ENCODE measurements at places on chromosomes 2 and 18.
A peak's percentile ranks its signal among the peaks of the same experiment; 100 is the strongest.

DNA sequence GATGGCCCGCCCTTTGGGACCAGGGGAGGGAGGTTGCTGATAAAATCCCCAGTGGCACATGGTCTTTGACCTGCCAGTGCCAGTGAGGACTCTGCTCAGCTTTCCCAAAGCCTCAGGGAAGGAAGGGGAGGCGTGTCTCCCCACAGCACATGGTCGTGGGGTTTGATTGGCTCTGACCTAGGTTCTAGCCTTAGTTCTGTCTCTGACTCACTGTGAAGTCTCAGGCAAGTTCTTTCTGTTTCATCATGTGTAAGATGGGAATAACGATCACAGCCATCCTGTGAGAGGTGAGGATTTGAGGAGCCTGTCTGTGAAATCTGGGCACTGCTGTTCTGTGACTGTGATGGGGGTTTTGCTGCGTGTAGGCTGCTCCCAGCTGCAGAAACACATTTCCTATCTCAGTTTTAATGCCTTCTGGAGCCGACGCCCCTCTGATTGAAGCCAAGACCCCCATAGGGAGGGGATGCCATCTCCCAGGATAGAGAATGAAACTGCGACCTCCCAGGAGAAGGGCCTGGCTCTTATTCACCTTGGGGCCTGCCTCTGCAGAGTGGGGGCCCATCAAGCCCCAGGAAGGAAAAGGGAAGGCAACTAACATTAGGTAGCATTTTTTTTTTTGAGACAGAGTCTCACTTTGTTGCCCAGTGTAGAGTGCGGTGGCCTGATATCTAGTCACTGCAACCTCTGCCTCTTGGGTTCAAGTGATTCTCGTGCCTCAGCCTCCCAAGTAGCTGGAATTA is 84.0 kb downstream of the DDX1 start:
- DNase-seq = no peak

GRCh38 chr2:5740817-5741216 is 48.6 kb downstream of the SOX11 start:
- DNase-seq = no peak

DNA sequence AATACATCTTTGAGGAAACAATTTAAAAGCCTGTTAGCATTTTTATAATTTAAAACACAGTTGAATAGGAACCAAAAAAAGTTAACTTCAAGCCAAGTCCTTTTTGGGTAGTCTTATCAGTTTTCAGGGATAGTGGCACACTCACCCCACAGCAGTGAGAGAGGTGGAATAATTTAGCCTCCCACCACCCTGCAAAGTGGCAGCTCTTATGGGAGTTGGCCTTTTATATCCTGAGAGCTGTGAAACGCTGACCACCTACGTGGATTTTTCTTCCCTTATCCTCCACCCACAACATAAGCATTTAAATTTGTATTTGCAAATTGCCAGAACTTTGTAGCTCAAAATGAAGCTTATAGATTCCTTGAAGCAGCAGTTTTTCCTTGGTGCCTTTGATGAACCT is 167.1 kb downstream of the MYO1B start:
- DNase-seq = no peak

GRCh38 chr18:47184419-47185050 is 8.4 kb upstream of the IER3IP1 start:
- peak; percentile 15 for DNase-seq

DNA sequence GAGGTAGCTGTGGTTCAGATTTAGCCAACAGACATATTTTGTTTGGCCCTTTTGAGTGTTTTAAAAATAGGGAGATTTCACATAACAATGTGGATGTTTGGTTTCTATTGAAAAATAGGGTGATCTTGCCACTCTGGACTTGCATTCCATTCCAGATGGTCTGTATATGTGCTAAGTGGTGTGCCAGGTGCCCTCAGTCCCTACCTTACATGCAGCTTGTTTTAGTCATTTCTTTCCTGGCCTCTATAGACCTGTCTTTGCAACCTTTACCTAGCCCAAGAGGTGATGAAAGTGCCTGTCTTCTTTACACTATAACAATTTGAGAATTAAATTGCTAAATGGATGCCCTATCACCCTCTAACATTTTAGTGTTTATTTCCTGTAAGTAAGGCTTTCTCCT is 11.1 kb downstream of the EML4 start:
- DNase-seq = no peak

GRCh38 chr2:110860630-110861029 is 128.3 kb downstream of the ACOXL start:
- peak; percentile 14 for DNase-seq

DNA sequence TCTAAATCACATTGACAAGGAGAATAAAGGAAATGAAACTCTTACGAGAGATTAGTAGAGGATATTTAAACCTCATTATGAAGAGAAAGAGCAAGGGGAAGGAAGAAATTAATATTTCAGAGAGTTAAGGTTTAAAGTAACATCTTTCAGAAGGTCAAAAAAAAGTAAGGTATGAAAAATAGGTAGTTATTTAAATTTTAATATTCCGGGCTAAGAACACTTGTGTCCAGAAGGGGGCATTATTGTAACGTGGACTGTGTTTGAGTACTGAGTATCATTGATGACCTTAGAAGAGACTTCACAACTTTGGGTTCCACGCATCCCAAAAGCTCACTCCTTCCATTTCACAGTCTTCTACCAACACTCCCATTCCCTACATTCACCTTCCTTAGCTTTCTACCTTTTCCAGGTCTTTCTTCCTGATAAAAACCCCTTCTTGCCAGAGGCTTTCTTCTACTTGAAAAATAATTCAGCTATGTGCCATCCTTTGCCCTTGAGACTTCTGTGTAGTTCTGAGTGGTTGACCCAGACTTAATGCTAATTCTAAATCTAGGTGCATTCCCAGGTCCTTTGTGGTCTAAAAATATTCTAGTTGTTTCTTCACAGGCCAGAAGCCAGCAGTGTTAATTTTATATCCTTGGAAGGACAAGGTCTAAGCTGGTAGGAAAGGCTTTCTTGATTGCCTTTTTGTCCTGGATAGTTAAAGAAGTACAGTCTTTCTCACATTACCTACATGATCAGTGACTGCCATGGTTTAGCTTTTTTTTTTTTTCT is 16.5 kb downstream of the DYNC1I2 start:
- peak; percentile 48 for DNase-seq

DNA sequence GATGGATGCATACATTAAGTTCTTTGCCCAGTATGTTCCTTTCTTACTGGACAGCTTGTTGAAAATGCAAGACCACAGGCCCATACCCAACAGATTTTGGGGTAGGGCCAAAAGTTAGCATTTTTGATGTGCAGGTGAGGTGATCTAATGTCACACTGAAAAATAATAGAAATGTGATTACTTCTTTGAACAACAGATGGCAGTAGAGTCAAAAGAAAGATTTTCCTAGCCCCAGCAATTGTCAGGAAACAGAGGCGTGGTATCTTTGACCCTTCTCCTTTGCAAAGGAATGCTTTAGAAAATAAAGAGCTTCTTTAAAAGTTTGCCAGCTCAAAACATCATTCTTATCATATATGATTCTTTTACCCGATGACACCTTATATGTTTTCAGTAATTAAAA is 343.6 kb upstream of the SYT4 start:
- DNase-seq = no peak

GRCh38 chr2:117968722-117969121 is 45.1 kb downstream of the CCDC93 start:
- DNase-seq = no peak

DNA sequence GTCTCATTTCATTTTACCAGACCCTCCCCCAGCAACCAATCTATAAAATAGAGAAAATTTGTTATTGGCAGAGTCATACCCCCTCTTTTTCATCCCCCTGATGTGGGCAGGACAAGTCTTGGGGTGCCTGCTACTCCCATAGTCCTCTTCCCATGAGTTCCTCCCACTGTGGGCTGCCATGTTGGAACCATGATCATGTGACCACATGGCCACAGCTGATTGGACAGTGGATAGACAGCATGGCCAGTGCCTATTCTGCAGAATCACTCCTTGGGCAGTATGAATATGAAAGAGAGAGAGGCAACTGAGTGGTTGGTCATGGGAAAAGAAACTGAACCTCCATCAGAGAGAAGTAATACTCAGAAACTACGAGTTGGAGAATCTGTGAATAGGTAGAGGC is 84.9 kb downstream of the PDCL3 start:
- DNase-seq = no peak

DNA sequence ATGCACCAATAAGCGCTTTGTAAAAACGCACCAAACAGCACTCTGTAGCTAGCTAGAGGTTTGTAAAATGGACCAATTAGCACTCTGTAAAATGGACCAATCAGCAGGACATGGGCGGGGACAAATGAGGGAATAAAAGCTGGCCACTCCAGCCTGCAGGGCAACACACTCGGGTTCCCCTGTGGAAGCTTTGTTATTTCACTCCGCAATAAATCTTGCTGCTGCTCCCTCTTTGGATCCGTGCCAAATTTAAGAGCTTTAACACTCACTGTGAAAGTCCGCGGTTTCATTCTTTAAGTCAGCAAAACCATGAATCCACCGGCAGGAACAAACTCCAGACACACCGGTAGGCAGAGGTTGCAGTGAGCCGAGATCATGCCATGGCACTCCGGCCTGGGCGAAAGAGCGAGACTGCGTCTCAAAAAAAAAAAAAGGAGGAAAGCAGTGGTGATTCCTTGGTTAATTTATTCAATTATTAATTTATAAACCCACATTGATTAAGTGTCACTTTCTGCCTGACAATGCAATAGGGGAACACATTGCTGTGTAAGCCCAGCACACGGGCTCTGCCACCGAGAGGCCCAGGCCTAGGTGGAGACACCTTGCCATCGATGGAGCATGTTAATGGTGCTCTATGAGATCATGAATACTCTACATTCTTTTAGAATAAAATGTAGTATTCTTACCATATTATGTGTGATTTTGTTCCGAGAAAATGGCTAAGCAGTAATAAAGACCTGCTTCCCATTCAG is 687.6 kb upstream of the HS6ST1 start:
- DNase-seq = no peak

DNA sequence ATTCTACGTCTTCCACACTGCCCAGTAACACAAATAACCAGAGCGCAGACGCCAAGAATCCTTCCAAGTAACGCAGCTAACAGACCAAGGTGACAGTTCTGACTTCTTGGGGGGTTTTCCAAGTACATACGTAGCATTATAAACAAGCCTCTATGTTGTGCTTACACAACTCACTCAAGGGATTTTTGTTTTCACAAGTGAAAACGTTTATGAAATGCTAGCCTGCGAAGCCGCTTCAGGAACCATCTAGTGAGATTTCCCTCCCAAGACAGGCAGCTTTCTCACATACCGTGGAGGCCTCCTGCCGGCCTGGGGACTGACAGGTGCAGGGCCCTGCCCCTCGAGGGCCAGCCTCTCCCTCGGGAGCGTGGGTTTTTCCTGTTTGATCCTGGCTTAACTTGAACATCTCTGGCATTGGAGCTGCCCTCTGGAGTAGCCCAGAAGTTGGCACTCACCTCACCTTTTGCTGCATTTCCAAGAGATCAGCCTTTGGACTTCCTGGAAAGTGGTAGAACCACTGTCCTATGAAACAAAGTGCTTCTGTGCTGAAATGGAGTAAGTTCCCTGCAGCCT is 151.1 kb downstream of the MBP start:
- DNase-seq = no peak

DNA sequence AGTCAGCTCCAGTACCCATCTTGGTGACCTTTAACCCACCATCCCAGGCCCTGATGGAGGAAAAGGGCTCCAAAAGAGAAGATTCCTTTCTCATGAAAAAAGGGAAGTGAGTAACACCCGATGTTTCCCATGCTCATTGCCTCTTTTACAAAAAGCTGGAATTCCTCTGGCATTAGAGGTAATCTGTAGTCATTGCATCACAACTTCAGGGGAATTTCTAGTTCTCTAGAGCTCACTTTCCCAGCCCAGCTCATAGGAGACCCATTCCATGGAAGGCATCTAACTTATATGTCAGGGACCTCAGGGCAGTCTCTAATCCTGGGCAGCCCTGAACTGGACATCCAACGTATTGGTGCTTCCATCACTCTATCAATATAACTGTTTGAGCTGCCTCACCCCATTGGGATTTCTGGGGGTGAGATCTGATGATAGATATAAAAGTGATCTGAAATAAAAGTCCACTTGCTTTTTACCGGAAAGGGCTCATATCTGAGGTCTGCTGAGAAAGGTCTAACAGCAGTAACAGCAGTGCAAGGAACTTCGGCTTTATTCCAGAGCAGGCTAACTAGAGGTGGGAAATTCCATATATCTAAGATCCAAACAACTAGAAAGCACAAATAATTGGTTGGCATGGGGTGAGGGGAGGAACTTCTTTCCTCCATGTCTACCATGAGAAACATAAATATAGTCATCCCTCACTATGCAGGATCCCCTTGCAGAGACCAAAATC is 106.1 kb downstream of the ETAA1 start:
- no peak for DNase-seq

DNA sequence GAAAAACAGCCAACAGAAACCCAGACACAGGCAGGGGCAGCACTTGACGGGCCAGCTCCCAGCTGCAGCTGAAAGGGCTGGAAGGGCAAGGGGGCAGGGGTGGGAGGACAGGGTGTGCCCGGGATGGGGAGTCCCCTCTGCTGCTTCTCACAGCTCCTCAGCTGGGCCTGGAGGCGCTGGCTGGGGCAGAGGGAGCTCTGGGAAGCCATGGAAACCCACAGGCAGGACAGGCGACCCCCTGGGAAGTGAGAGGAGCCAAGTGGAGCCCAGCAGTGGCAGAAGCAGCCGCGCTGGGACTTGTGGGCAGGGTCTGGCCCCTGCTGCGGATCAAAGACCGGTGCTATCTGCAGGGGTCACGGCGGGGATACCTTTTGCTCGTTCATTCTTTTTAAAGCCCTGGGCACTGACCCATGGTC is 20.7 kb downstream of the OTOF start:
- DNase-seq = no peak

DNA sequence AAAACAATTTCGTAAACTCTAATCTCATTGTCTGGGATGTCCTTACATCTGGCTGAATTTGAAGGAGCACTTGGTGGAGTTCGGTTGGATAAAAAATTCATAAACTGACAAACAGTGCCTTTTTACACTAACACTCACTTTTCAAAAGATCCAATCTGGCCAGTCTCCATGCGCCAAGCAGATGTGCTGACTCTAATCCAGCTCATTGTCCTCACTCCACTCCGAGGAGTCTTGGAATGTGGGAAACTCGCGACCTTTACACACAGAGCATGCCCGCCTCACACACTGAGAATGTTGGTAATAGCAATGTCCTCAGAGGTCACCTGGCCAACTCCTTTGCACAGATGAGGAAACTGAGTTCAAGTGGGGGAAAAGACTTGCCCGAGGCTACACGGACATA is 66.8 kb downstream of the XDH start:
- no peak for DNase-seq

DNA sequence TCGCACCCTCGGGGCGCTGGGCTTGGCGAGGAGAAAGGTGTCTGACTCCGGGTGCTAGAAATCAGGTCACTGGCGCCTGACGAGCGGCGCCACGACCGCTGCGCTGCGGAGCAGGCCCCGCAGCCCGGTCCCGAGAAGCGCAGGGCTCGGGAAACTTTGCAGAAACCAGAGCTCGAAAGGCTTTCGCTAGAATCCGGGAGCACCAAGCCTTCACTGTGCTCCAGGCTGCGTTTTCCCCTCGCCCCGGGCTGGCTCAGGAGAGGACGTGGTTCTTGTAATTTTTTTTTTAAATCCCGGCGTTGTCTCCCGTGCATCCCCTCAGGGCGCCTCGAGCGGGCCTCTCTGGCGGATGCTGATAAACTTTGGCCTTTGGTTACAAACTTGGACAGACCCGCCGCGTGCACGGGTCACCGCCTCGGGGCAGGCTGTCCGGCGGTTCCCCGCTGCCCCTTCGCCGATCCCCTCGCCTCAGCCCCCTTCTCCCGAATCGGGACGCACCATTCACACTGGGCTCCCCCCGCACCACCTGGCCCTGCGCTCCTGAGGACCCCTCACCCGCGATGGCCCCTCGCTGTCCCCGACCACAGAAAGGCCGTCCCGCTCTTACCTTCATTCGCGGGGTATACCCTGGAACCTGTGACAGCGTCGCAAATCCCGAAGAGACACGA is 419 bp downstream of the EPHA4 start:
- DNase-seq = no peak

- DNase-seq = no peak
Measured at GRCh38 chr2:64426183-64426952, 27.6 kb upstream of the LGALSL start.
